H1 (cell line): ENCODE measurements at places on chromosomes 6 and 20. TPM values are rescaled to one million over a fixed set of nuclear protein-coding genes. Genes with fewer than 3 reads are reported as not detected.
A peak's percentile ranks its signal among the peaks of the same experiment; 100 is the strongest.

DNA sequence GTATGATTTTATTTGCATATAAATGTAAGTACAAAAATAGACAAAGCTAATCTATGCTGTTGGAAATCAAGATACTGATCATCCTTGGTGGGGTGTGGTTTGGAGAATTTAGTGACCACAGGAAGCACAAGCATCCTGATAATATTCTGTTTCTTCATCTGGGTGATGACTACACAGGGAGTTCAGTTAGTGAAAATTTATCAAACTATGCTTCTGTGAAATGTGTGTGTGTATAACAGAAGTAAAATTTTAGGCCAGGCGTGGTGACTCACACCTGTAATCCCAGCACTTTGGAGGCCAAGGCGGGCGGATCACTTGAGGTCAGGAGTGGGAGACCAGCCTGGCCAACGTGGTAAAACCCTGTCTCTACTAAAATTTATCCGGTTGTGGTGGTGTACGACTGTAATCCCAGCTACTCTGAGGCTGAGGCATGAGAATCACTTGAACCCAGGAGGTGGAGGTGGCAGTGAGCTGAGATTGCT lies 20.6 kb downstream of the ENPP3 start:
- no peak for DNase-seq

- no peak for DNase-seq
Measured at GRCh38 chr6:145306489-145306888, 428.8 kb downstream of the EPM2A start.

DNA sequence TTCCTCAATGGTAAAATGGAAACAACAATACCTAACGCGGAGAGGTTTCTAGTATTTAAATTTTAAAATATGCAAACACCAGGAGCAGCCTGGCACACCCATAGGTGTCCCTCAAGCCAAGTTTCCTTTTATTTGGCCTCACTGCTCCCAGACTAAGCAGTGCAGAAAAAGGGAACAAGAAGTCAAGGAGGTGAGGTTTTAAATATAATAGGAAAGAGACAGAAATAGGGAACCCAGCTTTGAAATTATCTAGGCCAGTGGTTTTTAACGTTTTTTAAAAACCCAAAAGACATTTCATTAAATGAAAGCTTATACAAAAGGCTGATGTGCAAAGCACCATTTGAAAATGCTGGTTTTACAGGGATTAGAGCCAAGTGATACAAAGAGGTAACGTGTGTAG lies 109.6 kb downstream of the SLC22A3 start:
- no peak for DNase-seq

- no peak for DNase-seq
Measured at GRCh38 chr20:14710951-14711350, 373.5 kb upstream of the FLRT3 start.

DNA sequence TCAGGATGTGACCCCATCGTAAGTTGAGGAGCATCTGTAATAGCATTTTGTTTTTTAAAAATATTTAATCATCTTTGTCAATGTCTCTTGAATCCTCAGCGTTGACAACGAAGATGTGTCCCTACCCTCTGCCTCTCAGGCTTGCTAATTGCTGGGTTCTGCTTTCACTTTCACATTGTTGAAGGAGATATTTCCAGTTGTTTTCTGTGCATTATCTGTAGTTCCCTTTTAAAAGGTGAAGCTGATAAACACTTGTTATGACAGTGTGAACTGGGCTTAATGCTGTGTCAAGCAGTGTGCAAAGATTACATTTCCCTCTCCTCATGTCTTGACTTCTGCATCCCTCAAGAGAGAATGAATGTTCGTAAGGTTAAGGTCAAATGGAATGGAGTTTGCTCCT lies 54.9 kb downstream of the CSE1L start:
- DNase-seq: no peak

DNA sequence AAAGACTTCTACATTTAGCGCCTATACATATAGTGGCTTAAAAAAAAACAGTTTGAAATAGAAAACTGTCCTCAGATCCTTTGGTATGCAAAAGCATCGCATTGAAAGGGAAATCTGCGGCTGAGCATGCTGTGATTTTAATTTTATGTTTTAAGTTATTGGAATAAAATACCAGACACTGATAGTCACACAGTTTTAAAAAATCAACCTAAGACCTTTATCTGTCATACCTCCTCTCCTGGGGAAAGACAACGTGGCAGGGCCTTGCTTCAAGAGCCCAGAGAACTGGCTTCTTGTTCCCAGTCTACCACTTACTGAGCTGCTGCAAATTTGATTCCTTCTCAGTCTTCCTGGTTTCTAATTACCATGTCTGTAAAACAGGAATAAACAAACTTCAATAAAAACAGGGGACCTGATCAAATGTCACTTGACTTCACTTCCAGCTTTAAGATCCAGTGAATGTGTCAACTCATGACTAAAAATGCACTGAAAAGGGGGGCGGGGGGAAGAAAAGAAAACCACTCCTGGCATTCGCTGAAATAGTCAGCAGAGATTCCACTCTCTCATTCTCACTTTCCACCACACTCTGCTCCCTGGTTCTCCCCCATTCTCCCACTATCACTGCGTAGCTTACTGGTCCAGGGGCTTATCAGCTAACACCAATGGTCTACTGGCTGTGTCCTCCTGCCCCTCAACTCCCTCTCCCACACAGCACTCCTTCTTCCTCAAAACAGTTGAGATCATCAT lies 494.7 kb upstream of the MARCKS start:
- DNase-seq: no peak

- no peak for DNase-seq
Measured at GRCh38 chr6:18585032-18585573, 198.0 kb downstream of the RNF144B start.

GRCh38 chr20:35871259-35871771 lies 83.0 kb downstream of the SCAND1 start:
- no peak for DNase-seq

- DNase-seq: no peak
Measured at GRCh38 chr6:129621252-129621651, 88.7 kb downstream of the ARHGAP18 start.

DNA sequence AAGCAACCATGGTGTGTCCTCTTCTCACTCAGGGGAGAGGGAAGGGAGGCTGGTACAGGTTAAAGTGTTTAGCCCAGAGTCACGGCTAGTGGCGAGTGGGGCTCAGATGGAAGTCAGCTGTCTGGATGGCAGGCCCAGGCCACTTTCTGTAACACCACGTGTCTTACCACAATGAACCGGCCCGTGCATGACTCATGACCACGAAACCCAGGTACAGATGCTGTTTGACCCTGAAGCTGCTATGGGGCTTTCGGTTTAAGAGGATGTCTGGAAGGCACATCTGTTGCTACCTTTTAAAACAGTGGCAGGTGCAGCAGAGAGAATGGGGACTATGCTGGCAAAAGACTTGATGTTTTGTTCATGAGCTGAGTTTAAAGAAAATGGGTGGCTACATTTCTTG lies 36.5 kb upstream of the MPC1 start:
- DNase-seq: no peak

- no peak for DNase-seq
Measured at GRCh38 chr20:13296070-13296469, 75.0 kb downstream of the ISM1 start.

DNA sequence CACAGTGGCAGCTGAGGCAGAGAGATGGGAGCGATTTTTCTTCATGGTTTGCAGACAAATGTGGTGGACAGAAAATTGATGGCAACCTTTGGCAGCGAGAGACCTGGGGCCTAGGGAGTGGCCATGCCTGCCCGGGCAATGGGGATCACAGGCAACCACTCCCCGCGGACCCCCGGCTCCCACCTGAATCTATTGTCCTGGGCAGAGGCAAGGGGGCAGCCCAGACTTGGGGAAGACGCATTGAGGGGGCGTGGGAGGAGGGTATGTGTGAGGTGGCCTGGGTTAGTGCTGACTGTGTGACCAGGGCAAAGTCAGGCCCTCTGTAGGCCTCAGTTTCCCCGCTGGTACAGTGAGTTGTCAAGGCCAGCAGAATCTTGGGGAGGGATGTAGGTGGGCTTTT lies 53.6 kb upstream of the BLCAP start:
- DNase-seq: no peak

DNA sequence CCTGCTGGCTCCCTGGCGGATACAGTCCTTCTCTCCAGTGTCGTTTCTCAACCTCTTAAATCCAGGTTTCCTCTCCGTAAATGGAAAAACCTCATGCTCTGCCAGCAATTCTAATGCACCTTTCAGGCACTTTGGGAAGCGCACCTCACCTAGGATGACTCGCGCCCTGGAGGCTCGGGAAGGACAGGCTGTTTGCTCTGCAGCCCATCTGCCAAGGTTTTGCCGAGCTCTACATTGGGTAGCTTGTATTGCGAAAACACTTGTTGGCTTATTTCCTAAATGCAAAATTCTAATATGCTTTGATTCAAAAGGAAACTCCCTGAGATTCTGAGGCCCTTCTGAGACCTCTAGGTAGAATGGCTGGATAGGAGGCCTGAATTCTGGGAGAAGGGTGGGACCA lies 102.6 kb upstream of the MLN start:
- no peak for DNase-seq

DNA sequence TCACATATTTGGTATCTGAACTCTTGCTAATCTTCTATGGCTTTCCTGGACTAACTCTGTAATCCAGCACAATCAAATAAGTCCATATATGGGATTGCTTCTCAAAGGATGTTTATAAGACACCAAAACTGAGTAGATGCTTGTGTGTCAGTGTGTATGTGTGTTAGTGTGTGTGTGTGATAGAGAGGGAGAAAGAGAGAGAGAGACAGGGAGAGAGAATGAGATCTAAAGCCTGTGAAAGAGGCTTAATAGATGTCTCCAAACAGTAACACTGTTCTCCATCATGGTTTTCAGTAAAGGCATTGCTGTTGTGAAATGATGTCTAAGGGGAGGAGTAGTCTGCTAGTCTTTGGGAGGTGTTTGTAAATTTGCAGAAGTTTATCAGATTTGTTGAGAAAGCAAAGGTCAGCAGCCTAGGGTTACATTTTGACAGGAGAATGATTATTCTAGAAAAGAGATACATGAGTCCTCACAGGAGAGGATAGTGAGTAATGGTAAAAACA lies 73.9 kb upstream of the MLIP start:
- DNase-seq: no peak

DNA sequence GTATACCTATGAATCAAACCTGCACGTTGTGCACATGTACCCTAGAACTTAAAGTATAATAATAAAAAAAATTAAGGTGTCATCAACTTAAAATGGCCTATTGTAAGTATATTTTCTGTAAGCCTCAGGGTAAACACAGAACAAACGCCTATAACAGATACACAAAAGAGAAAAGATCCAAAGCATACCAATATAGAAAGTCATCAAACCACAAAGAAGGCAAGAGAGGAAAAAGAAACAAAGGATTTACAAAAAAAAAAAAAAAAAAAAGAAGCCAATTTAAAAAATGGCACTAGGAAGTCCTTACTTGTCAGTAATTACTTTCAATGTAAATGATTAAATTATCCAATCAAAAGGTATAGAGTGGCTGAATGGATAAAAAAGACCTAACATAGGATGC lies 24.6 kb upstream of the ASF1A start:
- no peak for DNase-seq

DNA sequence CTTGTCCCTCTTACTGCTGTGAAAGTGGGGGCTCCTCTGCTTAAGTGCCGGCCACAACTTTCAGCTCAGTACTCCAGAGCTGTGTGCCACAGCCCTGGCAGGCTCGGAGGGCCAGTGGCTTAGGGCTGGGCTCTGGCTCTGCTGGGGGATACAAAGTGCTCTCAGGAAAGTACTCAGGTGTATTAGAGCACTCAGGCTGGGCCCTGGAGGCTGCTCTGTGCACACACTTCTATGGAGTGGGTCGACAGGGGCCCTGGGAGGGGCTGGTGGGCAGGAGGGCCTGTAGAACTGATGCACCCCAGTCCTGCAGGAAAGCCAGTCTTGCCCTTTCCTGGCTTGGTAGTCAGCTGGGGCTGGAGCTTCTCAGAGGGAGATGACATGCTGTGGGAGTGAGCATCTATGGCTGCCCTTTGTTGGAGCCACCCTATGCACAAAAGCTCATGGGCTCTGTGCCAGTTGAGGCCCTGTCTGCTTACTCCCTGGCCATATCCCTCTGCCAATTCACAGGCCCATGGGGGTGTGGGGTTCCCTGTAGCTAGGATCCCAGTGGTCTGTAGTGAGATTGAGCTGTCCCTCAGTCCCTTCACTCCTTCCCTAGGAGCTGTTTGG lies 22.0 kb downstream of the CENPW start:
- DNase-seq: no peak

GRCh38 chr20:50734730-50735679 lies 3.6 kb downstream of the PARD6B start:
- DNase-seq: peak; percentile 20

- no peak for DNase-seq
Measured at GRCh38 chr6:36684447-36684812, 5.9 kb downstream of the CDKN1A start.

- DNase-seq: no peak
Measured at GRCh38 chr20:59120491-59120890, 43.1 kb upstream of the ZNF831 start.

DNA sequence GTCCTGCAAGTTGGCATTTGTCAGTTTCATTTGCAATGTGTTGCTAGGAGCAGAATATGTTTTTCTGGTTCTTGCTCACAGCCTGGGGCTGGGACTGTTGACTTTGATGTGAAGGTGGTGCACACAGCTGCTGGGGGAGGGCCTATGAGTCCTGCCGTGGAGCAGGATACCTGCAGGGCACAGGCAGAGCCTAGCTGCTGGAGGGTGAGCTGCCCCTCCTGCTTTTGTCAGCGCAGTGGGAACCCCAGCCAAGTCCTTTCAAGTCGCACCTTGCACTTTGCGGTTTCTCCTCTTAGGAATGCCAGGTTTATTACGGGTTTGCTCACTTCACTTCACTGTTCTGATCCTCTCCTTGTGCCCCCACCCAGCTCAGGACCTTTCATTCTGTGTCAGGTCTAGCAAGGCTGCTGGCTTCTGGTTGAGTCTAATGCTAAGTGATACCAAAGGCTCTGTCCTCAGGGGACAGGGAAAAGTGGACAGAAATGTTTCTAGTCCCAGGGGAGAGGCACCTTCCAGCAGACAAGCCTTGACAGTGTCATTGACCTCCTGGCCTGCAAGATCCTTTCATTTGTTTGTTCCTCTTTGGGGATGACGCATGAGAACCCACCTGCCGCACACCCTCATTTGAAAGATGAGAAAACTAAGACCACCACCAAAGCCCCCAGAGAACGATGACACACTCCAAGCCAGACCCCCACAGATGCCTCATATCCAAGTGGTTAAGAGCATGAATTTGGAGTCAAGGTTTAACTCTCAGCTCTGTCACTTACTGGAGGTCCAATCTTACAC lies 2.7 kb upstream of the SPO11 start:
- DNase-seq: no peak

GRCh38 chr6:128305228-128305627 lies 215.2 kb downstream of the PTPRK start:
- no peak for DNase-seq

GRCh38 chr6:126957721-126958120 lies 160.8 kb upstream of the RSPO3 start:
- no peak for DNase-seq

The FOXF2 gene
- total RNA-seq: not detected in 2 replicates

The VNN1 gene
- total RNA-seq: not detected in 2 replicates

The FERMT1 gene
- 16.5 and 17.8 TPM in 2 replicates for total RNA-seq

The OTOR gene
- total RNA-seq: not detected in 2 replicates

The CST7 gene
- total RNA-seq: not detected in 2 replicates

The COL9A3 gene
- 76.0 and 80.1 TPM in 2 replicates for total RNA-seq

The LGSN gene
- 0.19 TPM in 1 of 2 replicates, not detected in the other for total RNA-seq
